ENCODE measurements at places on chromosomes 3 and 15.

DNA sequence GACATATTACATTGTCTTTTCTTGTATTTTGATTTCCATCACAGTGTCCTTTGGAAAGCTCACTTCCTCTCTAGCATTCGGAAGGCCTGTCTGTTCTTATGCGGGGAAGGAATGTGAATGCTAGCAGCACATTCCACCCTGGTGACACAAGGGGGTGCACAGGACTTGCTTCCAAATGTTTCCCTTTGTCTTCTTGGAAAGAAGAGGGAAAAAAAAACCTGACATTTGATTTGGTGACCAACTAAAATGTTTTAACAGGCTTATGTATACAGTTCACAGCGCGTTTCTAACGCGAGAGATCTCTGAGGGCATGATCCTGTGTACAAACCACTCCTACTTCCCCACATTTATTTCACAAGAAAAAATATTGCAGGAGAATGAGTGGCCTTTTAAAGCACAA lies 107.6 kb upstream of the FXR1 start:
- DNase-seq = peak; percentile 47

GRCh38 chr3:182978387-182978786 lies 2.0 kb downstream of the DCUN1D1 start:
- no peak for DNase-seq

GRCh38 chr15:68816795-68817303 lies 3.8 kb downstream of the ANP32A start:
- no peak for DNase-seq

DNA sequence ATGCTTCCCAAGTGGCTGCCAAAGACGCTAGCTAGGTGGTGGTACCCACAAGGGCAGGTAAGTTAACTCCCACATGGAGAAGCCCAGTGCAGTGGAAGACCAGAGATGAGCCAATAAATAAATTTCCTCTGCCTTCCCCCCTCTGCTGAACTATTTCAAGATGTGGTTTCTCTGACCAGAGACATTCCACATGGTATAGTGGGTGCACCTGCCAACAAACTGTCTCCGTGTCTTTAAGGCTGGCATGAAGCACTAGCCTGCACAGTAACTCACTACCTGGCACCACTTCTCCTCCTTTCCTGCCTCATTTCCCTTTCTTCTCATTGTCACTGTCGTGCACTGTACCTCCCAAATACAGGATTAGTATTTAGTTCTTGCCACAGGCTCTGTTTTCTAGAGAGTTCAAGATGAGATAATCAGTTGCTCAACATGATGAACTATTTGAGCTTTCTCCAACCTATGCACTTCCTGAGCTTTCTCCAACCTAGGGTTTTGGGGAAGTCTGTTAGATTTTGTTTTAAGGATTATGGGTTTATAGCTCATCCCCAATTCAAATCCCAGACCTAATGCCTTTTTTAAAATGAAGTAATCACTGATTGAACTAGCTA lies 8.4 kb upstream of the CRTAP start:
- no peak for DNase-seq

DNA sequence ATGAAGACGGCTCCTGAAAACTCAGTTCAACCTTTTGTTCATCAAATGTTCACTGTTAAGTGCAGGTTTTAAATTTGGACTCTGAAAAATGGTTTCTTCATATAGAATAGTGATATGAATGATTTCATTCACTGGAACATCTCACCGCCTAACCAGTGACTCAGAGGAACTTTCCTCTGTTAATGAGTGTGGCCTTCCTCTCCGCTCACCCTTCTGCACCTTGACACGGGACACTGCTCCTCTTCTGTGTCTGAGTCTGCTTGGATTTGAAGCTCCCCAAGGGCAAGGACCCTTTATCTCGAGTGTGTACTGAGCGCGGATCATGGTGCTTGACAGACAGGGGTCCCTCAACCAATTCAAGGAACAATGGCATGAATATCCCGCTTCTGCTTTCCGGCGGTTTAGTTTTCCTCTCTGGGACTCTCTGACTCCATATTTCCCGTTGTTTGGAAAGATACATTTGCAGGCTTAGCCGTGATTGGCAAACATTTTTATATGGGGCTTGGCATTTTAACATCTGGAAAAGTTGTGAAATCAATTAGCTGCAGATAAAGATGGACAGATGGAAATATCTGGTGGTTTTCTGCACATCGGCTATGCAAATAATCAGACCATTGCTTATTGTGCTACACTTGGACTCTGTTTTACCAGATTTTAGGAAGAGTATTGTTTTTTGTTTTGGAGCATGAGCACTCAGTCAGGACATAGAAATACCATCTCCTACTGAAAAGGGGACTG lies 20.9 kb downstream of the KBTBD8 start:
- no peak for DNase-seq

DNA sequence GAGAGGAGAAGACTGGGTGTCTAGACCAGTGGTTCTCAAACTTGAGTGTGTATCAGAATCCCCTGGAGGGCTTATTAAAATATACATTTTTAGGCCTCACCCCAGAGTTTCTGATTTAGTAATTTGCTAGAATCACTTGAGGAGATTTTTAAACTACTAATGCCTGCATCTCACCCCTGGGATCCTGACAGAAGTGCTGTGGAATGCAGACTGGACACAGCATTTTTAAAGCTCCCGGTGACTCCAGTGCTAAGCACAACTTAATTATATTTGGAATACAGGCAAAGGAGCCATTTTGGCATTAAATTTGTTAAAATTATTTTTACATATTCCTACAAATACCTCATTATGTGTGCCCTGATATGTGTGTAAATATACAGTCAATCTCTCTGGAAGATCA lies 26.7 kb upstream of the COL6A6 start:
- DNase-seq = no peak

GRCh38 chr3:161273589-161274218 lies 52.6 kb downstream of the NMD3 start:
- no peak for DNase-seq

DNA sequence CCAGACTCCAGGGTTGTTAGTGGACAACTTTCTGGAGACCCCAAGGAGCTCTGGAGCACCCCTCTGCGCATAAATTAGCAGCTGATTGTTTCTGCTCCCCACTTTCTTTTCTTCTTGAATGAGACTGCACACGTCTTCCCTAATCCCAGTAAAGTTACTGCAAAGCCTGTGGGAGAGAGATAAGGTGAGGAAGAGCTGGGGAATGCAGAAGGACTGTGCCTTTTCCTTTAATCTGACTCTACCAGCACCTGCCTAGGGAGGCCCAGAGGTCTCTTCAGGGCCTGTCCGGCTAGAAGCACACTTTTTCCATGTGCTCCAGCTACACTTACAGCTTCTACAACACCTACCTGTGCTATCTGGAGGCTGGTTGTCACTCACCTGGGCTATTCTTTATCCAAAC lies 143.8 kb downstream of the KCNMB2 start:
- DNase-seq = no peak

Data from NCI-H1092 (cell line).